CD8-positive, alpha-beta memory T cell (primary cell): ENCODE measurements at places on chromosomes 5 and 9.

DNA sequence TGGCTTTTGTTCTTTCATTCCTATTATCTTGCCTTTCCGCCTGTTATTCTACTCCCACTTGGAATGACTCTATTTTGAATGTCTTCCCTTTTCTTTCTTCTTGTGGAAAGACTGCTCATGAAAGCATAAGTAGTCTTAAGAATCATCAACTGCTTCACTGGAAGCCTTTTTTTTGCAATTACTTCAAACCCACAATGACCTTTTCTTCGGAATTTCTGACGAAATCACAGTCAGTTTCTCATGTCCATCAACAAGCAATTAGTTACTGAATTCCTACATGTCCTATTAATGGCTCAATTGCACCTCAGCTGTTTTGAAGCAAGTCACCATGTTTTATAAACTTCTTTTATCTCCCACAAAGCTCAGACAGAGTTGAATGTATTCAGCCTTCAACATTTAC is 196.2 kb downstream of the TARS1 start:
- DNase-seq: no peak

DNA sequence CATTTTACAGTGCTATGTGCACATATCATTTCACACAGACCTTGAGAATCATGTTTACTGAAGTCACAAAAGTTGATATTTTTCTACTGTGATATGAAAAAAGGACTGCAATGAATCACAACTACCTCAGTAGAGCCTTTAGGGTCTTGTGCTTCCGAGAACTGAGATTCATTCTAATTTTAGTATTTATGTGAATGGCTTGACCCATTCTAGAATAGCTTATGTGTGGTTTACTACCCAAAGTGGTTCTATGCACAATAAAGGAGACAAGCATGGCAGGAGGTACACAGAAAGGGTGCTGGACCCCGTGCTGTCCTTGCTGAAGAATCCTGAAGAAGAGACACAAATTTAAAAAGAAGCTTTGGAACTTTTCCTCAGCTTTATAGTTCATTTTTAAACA is 28.2 kb downstream of the MEF2C start:
- no peak for DNase-seq

DNA sequence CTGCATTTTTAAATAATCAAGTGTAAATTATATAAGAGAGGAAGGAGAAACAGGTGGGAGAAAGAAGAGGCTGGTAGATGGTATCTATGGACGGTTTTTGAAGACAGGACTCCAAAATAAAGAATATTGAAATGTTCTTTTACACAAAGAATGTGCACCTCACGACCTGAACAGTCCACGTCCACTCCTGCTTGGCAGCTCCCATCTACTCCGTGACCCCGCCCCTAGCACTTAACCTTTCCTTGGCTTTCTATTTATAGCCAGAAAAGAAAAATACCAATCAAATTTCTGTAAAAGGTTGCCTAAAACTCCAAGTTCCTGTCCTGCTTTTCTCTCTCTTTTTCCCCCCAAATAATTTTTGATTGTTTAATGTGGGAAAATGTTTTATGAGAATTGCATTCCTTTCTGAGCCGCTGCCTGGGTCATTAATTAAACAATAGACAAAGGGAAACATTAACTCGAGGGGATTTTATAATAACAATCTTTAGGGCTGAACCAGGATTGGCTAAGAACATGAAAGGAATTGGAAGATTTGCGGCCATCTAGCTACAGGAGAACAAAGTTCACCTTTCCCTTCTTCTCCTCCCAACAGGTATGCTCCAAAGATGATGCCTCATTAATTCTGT is 173.6 kb upstream of the MAP3K1 start:
- no peak for DNase-seq

DNA sequence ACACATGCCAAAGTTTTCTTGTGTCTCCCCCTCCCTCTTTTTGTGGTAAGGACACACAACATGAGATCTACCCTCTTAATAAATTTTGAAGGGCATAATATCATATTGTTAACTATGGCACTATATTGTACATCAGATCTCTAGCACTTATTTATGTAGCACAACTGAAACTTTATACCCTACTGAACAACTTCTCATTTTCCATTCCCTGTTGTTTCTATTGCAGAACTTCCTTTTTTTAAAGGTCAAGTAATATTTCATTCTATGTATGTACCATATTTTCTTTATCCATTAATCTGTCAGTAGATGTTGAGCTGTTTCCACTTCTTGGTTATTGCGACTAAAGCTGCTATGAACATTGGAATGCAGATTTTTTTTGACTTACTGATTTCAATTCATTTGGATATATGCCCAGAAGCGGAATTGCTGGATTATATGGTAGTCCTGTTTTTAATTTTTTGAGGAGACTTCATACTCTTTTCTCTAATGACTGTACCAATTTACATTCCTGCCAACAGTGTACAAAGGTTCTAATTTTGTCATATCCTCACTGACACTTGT is 305.3 kb downstream of the PRR16 start:
- no peak for DNase-seq

- DNase-seq: no peak
Observed at GRCh38 chr9:113446323-113446740, 17.2 kb upstream of the RGS3 start.

GRCh38 chr5:157785801-157786200 is 42.3 kb downstream of the LSM11 start:
- DNase-seq: no peak

- no peak for DNase-seq
Observed at GRCh38 chr9:17614903-17615302, 36.0 kb downstream of the SH3GL2 start.

- DNase-seq: no peak
Observed at GRCh38 chr5:139271201-139272027, 22.1 kb upstream of the MATR3 start.

- DNase-seq: no peak
Observed at GRCh38 chr9:37412431-37413151, 9.9 kb upstream of the GRHPR start.

- DNase-seq: no peak
Observed at GRCh38 chr9:127692071-127692470, 14.7 kb upstream of the CFAP157 start.

DNA sequence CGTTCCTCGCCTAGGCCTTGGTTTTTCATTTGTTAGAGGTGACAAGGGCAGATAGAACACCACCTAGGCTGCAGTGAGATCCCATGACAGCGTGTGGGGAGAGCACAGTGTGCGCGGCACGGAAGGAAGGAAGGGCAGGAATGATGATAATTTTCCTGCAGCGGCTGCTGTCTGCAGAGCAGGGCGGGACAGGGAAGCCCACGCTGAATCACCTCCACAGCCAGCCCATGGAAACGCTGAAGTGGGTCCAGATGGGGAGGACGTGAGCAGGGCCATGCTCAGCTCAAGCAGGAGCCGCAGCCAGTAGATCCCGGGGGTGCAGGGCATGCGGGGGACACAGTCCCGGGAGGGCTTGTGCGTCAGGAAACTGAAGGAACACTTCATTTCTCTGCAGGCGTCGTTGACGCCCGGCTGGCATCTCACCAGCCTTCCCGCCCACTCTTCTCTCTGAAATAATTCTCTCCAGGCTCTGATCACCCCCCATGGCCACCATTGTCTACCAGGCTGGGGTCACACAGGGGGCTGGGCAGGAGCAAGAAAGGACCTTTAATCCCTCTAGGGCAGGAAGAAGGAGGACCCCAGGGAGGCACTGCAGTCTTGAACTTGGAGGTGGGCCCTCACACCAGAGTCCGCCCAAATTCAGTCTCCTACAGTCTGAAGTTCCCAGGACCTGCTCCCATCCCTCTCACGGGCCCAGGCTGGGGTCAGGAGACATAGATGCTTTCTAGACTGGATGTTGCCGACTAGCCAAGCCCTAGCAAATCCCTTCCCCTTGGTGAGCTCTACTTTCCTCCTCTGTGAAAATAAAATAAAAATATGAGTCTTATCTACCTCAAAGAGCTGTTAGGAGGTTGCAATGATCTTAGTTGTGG is 20.9 kb upstream of the SYNPO start:
- no peak for DNase-seq

DNA sequence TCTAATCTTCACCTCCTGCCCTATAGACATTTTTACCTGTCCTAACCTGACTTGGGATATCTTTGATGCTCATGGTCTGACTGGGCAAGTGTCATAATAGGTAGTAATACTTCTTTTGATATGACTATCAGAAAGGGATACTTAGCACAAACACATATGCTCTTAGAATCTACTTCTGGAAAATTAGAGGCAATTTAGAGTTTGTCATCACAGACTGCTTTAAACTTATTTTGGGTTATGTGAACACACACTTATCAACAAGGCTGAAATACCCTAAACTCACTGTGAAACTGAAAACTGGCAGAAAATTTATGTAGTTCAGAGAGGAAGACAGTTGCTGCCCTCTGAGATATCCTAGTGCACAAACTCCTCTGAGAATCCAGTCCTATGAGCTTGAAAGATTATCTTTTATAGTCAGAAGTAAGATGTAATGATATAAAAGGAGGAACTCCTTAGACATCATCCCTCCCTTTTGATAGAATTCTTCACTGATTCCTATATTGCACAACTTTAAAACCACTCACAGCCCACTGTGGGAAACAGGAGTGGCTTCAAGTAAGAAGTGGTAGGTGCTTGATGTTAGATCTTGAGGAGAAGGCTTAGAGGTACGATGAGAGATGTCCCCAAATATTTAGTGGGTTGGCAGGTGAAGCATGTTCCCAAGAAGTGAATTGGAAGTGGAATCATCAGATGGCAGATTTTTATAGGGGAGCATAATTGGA is 273.3 kb downstream of the MAN2A1 start:
- DNase-seq: no peak

DNA sequence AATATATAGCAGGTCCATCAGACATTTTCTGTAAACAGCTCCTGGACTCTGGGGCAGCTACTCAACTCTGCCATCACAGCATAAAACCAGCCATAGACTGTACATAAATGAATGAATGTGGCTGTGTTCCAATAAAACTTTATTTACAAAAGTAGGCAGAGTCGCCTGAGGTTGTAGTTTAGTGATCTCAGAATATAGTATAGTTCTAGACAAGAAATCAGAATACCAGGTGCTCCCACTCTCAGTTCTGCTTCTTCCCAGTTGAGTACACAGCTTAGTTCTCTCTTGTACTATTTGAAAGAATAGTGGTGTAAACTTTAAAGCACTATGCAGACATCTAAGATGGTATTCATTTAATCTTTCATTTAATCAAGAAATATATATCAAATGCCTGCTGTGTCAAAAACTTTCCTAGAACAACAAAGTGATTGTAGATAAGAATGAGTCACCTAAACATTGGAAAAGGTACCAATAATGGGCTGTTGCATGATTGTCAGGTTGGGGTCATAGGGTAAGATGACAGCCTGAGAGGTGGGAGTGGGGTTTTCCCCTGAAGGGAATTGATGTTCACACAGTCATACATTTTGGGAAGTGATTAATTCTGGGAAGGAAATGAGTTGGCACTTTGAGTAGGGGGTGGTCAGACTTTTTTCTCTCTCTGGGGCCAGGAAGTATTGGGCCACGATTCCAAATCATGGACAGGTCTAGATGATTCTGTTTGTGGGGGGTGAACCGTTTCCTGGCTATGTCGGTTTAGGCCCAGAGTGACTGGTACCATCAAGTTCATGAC is 37.0 kb downstream of the TNFSF8 start:
- no peak for DNase-seq

DNA sequence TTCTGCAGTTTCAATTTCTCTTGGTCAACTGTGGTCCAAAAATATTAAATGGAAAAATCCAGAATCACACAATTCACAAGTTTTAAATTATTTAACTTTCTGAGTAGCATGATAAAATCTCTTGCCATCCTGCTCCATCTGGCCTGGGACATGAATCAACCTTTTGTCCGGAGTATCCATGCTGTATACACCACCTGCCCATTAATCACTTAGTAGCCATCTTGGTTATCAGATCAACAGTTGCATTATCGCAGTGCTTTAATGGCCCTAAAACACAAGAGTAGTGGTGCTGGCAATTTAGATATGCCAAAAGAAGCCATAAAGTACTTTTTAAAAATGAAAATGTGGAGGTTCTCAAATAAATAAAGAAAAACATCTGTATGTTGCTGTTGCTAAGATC is 25.3 kb downstream of the EFCAB9 start:
- DNase-seq: no peak

GRCh38 chr5:135724617-135725016 is 109.8 kb upstream of the SLC25A48 start:
- no peak for DNase-seq

- no peak for DNase-seq
Observed at GRCh38 chr5:9437741-9438240, 108.1 kb downstream of the SEMA5A start.

GRCh38 chr9:127983847-127984289 is 3.1 kb upstream of the EEIG1 start:
- DNase-seq: peak; percentile 37

- no peak for DNase-seq
Observed at GRCh38 chr5:3377176-3377575, 218.5 kb upstream of the IRX1 start.

DNA sequence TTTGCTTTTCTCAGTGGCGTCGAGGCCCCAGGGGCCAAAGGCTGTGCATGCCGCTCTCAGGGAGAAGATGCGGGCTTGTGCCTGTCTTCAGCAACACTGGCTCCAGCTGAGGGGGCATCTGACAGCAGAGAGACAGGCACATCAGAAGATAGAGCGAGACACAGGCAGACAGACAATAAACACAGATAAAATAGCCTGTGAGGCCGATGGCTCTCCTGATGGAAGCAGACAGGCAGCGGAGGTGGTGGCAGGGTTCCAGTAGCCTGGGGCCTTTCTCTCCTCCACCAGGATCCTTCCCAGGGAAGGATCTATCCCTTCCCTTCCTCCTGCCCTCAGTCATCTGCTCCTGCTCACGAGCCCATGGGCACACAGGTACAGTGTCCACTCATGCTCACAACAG is 16.6 kb upstream of the UNC5A start:
- no peak for DNase-seq

- DNase-seq: no peak
Observed at GRCh38 chr5:53002491-53002890, 13.3 kb downstream of the ITGA2 start.

DNA sequence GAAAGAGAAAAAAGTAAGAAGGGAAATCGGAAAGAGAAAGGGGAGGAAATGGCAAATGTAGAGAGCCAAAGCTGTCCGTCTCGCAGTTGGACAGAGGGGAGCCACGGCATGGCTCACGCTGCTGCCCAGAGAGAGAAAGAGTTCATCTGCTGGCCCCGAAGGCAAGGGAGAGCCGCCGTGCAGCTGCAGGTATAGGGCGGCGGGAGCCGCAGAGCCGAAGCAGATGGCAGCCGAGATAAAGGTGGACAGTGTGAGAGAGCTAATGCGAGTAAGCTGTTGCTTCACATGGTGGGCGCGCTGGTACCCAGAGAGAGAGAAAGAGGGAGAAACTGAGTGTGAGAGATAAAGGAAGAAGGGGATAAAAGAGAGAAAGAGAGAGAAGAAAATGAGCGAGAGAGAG is 188.4 kb upstream of the PPP1R26 start:
- no peak for DNase-seq

- no peak for DNase-seq
Observed at GRCh38 chr9:115261656-115262081, 143.7 kb upstream of the TNC start.

GRCh38 chr9:2624051-2624682 is 2.6 kb downstream of the VLDLR start:
- no peak for DNase-seq

GRCh38 chr9:34701023-34701768 is 8.7 kb downstream of the CCL21 start:
- peak; percentile 67 for DNase-seq

GRCh38 chr5:128764601-128765310 is 200.5 kb upstream of the SLC27A6 start:
- DNase-seq: no peak

- DNase-seq: no peak
Observed at GRCh38 chr5:146221234-146221633, 17.8 kb downstream of the RBM27 start.
